ENCODE measurements at places on chromosomes 2 and 18. TPM values are rescaled to one million over a fixed set of nuclear protein-coding genes. Genes with fewer than 3 reads are reported as not detected.

MRO gene
- total RNA-seq = 0.74 TPM

PAIP2B gene
- 13.3 TPM for total RNA-seq

PLCL1 gene
- 28.5 TPM for total RNA-seq

REEP1 gene
- total RNA-seq = 125 TPM

CNOT9 gene
- total RNA-seq = 31.7 TPM

FBXO41 gene
- 30.0 TPM for total RNA-seq

SERPINB3 gene
- total RNA-seq = not detected

FEV gene
- not detected for total RNA-seq

Data from temporal lobe (tissue), 4 donors.